ENCODE measurements at places on chromosomes 12 and 14.

GRCh38 chr12:109309381-109310246 is 530 bp upstream of the FOXN4 start:
- DNase-seq, result no peak

- no peak for DNase-seq
These were observed 56.5 kb upstream of the CFL2 start for GRCh38 chr14:34770901-34771300.

DNA sequence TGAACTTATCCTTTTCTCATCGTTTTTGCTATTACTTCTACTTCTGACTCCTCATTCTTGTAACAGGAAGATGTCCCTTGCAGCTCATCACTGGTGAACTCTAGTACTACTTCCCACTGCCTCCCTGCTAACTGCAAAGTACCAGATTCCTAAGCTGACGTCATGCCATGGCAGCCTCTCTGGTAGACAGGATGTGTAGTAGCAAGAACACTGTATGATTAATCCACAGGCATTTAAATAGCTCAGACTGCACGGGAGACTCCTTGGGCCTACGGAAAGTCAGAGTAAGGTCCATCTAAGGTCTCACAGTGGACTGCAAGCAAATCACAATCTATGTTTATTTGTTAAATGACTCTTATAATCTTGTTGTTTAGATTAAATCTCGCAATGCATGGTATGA is 43.5 kb downstream of the DNAI7 start:
- no peak for DNase-seq

GRCh38 chr12:124531281-124531745 is 36.1 kb downstream of the NCOR2 start:
- no peak for DNase-seq

GRCh38 chr12:82359115-82359478 is 768 bp downstream of the METTL25 start:
- DNase-seq, result no peak

DNA sequence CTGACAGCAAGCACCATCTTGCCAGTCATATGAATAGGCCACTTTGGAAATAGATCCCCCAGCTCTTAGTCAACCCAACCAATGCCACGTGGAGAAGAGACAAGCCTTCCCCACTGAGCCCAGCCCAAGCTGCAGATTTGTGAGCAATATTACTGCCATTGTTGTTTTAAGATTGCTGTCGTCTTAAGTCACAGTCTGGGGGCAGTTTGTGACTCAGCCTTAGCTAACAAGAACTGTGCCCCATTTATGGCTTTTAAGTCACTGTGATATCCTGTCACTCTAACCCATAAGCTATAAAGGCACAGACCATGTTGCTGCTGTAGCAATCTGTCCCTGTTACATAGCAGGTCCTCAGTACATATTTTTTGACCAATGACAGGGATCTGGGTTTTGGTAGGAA is 464.2 kb downstream of the MED13L start:
- DNase-seq, result no peak

DNA sequence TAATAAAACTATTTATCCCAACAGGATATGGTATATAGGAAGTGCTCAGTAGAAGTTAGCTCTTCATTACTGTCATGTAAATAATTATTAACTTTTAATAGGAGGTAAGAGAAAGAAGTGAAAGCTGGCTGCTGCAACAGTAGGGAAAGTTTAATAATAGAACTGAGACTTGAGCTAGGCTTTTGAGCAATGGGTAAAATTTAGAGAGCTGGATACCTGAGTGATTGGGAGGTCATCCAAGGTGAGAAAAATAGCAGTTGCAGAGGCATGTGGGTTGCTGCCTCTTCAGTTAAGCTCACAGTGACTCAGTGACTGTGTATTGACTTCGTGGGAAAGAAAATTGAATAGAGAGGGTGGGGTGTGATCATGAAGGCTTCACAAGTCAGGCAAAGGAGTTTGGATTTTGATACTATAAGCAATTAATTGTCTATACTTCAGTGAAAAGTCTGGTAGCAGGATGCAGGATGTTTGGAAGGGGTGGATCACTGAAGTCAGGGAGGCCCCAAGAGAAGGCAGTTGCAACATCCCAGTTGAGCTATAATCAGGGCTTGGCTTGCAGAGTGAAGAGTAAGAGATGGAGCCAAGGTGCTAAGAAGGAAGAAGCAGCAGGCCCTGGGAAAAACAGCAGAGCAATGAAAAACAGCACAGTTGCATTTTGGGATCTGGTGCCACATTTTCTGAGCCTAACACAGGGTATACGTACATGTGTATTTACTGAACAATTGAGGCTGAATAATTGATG is 172.0 kb upstream of the FRMD6 start:
- DNase-seq, result no peak

GRCh38 chr12:63064080-63064479 is 86.9 kb downstream of the AVPR1A start:
- no peak for DNase-seq

DNA sequence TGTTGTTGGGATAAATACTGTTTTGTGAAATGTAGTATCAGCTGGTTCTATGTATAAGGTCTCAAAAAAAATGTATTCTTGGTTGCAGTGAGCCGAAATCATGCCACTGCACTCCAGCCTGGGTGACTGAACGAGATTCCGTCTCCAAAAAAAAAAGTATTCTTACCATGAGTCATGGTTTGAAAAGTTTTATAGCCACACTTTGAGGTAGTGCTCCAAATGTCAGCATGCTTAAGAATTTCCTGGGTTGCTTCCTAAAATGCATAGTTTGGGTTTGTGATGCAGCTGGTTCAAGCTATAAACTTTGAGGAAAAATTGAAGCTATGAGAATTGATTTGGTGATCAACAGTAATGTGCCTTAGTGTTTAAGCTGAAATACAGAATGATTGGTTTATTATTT is 48.0 kb downstream of the ETNK1 start:
- no peak for DNase-seq

DNA sequence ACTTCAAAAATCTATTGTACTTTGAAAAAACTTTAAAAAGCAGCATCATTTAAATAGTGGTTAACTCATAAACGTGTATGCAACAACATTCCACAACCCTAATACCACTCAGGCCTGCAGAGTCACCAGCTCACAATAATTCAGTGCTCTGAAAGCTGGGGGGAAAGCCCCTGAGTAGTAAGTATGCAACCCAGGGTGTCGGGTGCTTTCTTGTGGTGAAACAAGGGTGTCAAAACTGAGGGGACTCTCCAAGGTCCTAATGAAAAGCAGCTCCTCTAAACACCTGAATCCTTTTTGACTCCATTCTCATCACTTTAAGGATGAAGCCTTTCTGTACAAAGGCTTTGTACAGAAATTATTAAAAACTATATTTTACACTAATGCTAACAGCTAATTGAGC is 33.7 kb downstream of the FGFR1OP2 start:
- DNase-seq, result no peak

- no peak for DNase-seq
These were observed 2.9 kb upstream of the SLC25A29 start for GRCh38 chr14:100309028-100309737.

DNA sequence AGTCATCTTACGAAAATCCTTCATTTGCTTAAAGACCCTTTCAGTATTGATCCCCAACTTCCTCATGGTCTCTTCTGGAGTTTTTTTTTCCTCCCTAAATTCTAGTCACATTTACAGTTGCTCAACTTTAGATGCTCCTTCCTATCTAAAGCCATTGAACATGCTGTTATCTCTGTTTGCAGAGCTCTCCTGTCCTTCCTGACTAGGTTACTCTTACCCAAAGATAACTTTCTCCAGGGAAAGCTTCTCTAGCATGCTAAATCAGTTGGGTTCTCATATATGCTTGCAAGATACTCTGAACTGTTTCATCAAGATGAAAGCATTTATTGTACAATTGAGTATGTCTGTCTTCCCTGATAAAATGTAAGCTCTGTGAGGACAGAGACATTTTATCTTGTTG is 1.8 kb upstream of the RAB21 start:
- DNase-seq, result no peak

DNA sequence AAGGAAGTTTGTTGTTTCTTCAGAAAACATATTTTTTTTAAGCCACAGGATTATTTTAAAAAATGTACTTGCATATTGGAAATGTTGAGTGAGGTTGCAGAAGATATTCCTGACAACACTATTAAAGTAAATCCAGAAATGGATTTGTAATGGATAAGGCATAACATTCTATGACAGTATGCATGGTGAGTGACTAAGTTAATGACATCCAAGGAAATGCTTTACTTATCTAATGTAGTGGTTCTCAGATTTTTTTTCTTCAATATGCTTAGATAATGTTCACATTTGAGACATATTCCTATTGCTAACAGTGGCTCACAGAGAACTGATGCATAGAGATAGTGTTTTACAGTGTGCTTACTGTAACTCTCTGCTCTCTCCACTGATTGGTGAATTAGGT is 49.4 kb downstream of the ZDHHC17 start:
- DNase-seq, result no peak

DNA sequence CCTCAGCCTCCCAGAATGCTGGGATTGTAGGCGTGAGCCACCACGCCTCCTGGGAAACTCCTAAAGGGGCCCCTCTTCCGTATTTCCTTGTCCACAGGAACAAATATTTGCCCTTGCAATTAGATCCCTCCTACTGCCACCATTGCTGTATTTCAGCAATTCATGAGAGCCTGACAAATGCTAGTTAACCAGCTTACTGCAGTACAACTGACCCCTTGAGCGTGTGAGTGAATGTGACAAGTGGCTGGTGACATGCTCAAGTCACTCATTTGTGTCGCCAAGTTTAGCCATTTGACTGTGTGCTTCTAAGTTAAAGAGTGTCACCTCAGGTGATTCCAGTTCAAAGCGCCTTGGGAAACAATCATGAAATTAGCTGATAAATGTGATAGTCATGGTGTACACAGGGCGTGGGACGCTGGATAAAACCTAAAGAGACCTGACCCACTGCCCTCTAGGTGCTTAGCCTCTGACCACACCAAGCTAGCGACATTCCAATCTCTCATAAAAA is 56.1 kb upstream of the MAP1LC3B2 start:
- no peak for DNase-seq

DNA sequence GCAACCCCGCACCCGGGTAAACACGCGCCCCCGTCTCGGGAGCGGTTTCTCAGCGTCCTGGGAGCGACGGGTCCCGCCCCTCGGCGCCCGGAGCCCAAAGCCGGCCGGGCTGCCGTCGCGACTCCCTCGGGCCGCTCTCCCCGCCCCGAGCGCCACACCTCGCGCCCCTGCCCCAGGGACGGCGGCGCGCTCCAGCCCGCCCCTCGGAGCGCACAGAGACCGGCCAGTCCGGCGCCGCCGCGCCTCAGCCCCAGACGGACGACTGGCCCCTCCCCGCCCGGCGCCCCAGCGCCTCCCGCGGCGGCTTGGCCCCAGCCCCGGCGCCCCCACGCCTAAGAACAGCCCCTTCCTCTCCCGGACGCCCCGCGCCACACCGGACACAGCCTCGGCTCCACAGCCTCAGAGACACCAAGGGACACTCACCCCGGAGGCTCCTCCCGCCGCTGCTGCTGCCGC is 411 bp downstream of the BTBD7 start:
- no peak for DNase-seq

DNA sequence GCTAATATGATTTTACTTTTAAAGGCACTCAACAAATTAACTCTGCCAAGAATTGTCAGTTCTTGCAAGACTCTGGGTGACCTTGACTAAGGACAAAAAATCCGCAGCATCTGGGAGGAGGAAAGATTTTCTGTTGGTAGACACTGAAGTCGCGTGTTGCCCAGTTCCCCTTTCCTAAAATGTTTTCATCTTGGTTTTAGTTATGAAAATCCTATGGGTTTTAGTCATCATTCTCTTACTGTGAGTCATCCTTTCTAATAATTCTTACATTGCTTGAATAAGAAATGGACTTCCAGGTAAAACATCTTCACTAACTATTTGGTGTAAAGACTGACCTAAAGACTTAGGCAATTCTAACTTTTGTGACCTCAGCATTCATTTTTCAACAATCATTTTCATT is 9.1 kb downstream of the GSG1 start:
- no peak for DNase-seq

- DNase-seq, result no peak
These were observed 246.4 kb downstream of the EGLN3 start for GRCh38 chr14:33704481-33704880.

- DNase-seq, result no peak
These were observed 6.9 kb upstream of the DCN start for GRCh38 chr12:91189516-91189915.

DNA sequence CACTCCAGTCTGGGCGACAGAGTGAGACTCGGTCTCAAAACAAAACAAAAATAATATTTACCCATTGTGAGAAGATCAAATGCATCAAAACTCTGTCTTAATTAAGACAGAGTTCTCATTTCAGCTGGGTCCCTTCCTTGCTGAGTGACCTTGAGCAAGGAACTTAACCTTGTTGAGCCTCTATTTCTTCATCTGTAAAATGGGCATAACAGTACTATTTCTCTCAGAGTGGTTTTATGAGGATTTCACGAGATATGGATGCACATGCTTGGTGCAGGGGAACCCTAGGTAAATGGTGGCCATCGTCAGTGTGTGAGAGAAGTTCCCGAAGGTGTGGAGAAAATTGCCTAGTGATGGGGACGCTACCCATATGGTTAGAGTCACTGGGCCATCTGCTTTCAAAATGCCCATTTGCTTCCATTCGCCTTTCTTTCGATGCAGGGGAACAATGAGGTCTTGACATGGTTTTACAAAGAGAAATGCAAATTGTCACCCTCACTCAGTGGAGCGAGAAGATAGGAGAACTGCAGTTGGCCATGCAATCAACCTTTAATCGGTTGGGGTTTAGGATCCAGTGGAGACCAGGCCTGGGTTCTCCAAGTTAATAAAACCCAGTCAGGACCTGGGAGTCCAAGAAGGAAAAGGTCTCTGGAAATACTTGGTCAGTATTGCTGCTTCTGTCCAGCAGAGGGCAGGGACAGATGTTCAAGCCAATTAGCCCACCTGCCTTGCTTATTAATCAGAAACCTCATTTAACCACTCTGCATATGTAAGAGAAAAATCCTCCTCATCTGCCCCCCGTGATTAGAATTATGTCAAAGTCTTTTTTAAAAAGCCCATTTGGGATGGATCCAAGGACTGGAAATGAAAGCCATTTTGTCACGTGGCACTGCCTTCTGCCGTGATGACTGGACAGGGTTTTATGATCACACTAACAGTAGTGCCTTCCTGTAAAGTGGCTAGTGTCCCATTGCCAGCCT is 37.2 kb downstream of the CFAP251 start:
- peak; percentile 24 for DNase-seq

DNA sequence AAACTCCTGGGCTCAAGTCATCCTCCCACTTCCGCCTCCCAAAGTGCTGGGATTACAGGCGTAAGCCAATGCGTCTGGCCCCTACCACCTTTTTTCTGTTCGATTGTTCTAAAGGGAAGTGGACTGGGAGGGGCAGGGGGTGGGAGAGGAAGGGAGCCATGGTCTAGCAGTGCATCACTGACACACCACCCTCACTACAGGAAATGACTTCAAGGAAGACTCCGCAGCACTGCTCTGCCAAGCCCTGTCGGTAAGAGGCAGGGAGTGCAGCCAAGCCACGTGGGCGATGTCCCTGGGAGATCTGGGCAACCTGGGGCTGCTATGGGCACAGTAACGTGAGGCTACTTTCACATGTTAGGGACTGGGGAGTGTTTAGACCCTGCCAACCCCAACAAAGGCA is 18.0 kb downstream of the LRRC74A start:
- DNase-seq, result peak; percentile 47

GRCh38 chr14:105013150-105013785 is 7.6 kb downstream of the CDCA4 start:
- no peak for DNase-seq

Measured in HCT116 (cell line).